ENCODE measurements at places on chromosomes 2 and 18.

GRCh38 chr2:127024769-127025358 lies 82.1 kb downstream of the BIN1 start:
- DNase-seq = no peak

GRCh38 chr2:177816766-177817165 lies 255.8 kb downstream of the PDE11A start:
- DNase-seq = no peak

DNA sequence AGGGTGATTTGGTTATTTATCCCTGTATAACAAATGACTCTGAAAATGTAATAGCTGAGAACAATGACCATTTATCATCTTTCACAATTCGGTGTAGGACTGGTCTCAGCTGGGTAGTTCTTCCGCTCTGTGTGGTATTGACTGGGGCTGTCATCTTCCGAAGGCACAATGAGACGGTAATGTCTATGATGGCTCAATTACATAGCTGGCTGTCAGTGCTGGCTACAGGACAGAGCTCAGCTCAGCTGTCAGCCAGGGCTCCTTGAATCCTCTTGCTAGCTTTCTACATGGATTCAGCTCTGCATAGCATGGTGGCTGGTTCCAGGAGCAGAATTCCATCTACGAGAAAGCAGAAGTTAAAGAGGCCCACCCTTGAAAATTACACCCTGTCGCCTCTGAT lies 483.8 kb downstream of the TDRD15 start:
- DNase-seq = no peak

GRCh38 chr2:11094021-11094810 lies 61.1 kb upstream of the SLC66A3 start:
- no peak for DNase-seq

Data from stimulated activated CD4-positive, alpha-beta T cell treated with anti-CD3 and anti-CD28 coated beads, TNF-alpha, amount 100 ng/mL, for 4 hours (primary cell).